Right renal pelvis (tissue), 4 donors: ENCODE measurements at places on chromosomes 16 and 17. TPM values are rescaled to one million over a fixed set of nuclear protein-coding genes. Genes with fewer than 3 reads are reported as not detected.

Gene ACSM5
- polyA plus RNA-seq = 7.0 TPM

Gene DPEP2
- polyA plus RNA-seq = 0.70 TPM

DNA sequence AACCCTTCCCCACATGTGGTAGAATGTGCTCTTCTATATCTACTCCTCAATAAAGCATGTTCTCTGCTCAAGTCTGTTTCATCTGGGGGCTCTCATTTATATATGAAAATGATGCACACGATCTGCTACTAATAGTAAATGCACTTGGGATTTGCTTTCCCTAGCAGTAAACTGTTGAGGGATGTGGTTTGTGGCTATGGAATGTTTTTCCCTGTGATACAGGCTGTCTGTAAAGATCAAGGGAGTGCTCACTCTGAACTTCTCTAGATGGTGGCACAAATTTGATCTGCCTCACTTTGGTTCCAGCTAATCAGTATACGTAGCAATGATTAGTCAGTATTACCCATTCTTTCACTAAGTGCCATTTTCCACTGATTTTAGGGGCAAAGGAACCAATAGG lies 18.8 kb downstream of the TAC4 start:
- DNase-seq = no peak

Gene IGFALS
- 4.6 TPM for polyA plus RNA-seq

GRCh38 chr17:49387498-49388289 lies 25.6 kb upstream of the ZNF652 start:
- no peak for DNase-seq

- no peak for DNase-seq
These were observed 1.2 kb upstream of the KATNB1 start for GRCh38 chr16:57734308-57734924.

- no peak for DNase-seq
These were observed 23.5 kb upstream of the ITGB4 start for GRCh38 chr17:75697651-75698291.

GRCh38 chr17:17682737-17683680 lies 1.8 kb downstream of the RAI1 start:
- DNase-seq = no peak

DNA sequence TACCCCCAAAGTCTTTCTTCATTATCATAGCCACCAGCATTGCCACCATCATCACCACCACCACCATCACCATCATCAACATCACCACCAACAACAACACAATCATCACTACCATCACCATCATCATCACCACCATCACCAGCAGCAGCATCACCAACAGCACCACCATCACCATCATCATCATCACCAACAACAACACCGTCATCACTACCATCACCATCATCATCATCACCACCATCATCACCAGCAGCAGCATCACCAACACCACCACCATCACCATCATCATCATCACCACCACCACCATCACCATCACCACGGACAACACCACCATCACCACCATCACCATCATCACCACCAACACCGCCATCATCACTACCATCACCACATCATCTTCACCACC lies 500 bp upstream of the TMEM114 start:
- DNase-seq = no peak

GRCh38 chr17:76689859-76690258 lies 20.9 kb downstream of the MXRA7 start:
- no peak for DNase-seq

DNA sequence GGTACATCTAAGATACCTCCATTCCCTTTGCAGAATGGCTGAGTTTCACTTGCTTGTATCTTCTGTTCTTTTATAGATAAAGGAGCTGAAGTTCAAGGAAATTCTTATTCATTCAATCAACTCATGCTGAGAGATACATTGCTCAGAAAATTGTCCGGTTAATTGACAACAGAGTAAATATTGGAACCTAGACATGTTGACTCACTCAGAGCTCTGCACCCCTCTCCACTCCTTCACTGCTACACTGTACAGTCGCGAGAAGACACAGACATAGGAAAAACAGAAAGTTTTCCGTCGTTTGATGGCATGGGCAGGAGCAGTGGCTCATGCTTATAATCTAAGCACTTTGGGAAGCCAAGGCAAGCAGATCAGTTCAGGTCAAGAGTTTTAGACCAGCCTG lies 690.5 kb upstream of the SOX9 start:
- DNase-seq = no peak

Gene ZFPM1
- polyA plus RNA-seq = 2.3 TPM

Gene ZSCAN10
- polyA plus RNA-seq = 0.11 TPM

GRCh38 chr16:65655802-65656201 lies 533.9 kb upstream of the CDH11 start:
- no peak for DNase-seq

Gene MSLN
- 16.0 TPM for polyA plus RNA-seq

GRCh38 chr16:4700380-4700996 lies 7.1 kb downstream of the NUDT16L1 start:
- DNase-seq = no peak

Gene AXIN2
- polyA plus RNA-seq = 21.5 TPM

GRCh38 chr16:89828870-89829629 lies 775 bp downstream of the SPIRE2 start:
- DNase-seq = no peak

DNA sequence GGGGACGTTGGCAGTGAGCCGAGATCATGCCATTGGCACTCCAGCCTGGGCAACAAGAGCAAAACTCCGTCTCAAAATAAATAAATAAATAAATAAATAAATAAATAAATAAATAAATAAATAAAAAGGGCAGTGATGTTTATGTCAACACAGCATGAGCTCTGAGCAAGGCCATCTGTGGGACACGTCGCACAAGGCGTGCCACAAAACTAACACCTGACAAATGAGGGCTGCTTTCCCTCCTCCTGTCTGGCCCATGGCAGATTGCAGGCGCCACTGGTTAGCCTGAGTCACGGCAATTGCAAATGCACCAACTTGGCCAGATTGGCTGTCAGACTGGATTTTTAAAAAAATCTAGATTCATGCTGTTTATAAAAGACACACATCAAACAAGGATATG lies 25.9 kb upstream of the SPNS3 start:
- no peak for DNase-seq

DNA sequence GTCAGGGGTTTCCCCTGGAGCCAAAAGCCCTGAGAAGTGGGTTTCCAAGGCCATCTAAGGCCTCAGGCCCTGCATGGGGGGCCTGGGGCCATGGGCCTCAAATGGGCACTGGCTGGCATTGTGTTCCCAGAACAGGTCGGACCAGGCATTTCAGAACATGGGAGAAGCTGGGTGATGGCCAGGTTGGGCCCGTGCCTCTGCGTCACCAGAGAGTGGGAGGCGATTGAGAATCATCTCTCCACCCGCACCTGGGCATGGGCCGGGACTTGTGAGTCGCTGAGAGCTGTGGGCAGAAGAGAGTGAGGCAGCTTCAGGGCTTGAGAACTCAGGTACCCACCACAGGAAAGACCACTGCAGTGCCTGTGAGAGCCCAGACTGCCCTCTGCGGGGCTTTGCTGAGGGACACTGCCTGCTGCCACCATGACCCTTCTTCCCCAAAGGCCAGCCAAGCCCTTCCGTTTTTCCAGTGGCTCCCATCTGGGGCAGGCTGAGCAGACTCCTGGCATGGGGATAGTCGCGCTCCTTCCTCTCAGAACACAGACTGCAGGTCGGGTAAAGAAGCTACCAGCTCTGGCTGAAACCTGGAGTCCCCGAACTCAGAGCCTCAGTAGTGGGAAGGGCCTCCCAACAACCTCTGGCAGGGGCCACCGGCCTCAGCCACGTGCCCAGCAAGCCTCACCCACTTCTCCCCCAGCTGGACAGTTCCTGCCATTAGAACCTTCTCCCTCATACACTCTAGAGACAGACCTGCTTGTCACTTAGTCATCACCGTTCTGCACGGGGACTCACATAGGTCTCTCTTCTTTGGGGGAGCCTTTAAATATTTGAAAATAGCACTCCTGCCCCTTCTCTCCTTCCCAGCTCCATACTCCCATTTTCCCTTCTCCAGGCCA lies 1.6 kb downstream of the RAB11FIP4 start:
- DNase-seq = no peak

GRCh38 chr17:48825446-48826381 lies 5.1 kb upstream of the CALCOCO2 start:
- DNase-seq = no peak

- DNase-seq = no peak
These were observed 77.4 kb downstream of the RPA1 start for GRCh38 chr17:1907216-1907631.

DNA sequence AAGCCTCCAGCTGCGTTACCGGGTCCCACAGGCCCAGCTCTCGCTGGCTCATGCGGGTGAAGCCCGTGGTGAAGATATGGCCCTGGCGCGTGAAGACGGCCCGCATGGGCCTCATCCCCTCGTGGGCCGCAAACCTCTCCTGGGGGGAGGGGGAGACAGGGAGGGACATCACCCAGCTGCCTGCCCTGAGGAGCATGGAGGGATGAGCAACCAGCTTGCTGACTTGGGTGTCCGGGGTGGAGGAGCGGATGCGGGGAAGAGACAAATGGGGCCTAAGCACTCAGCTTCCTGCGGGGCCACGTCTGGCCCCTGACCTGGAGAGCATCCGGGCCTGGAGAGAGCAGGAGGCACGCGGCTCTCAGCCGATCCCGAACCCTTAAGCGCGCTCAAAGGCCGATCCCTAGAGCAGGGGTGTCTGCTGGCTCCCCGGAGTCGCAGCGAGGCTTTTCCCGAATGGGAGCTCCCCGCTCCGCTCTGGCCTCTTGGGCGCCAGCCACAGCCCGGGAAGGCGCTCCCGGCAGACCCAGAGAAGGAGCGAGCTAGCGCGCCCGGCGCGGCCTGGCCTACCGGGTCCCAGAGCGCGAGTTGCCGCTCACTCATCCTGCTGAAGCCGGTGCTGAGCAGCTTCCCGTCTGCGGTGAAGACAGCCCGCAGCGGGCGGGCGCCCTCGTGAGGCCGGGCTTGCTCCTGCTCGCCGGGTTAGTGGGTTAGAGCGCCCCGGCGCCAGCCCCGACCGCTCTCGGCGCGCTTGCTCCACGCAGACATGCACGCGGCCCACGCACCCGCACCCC lies 5.0 kb downstream of the CORO6 start:
- DNase-seq = no peak

Gene GUCY2D
- polyA plus RNA-seq = not detected
